ENCODE measurements at places on chromosomes 5 and 9.

- no peak for DNase-seq
Observed at GRCh38 chr5:34022121-34022705, 14.4 kb upstream of the AMACR start.

DNA sequence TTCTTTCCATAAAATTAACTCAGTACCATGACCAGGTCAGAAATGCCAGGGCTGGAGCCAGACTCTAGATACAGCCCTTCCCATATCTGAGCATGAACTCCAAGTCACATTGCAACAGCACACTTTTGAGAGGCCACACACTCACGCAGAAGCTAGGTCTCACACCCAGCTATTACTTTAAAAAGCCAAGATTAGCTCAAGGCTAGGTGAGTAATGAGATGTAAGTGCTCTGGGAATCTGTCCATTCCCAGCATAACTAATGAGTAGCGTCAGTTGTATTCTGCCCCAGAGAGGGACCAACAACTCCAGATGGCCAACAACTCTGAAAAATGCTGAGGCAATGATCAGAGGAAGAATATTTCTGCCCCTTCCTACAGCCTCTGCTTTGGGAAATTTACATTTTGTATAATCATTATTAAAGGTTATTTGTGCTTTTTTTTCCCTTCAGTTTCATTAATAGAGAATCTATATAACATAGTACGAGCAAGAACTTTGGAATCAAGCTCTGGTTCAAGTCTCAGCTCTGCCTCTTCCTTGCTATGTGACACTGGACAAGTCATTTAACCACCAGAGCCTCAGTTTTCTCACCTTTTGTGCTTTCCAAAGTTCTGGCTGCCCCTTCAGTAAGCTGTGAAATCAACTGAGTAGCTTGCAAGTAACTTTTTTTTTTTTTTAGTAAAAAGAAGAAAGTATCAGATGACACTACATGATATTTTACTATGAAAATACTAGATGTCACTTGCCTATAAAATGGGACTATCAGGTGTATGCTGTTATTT lies 118.3 kb downstream of the NR6A1 start:
- peak; percentile 71 for DNase-seq

GRCh38 chr5:36870399-36871040 lies 6.0 kb upstream of the NIPBL start:
- DNase-seq: no peak

GRCh38 chr5:130102960-130103359 lies 198.7 kb downstream of the CHSY3 start:
- DNase-seq: no peak

DNA sequence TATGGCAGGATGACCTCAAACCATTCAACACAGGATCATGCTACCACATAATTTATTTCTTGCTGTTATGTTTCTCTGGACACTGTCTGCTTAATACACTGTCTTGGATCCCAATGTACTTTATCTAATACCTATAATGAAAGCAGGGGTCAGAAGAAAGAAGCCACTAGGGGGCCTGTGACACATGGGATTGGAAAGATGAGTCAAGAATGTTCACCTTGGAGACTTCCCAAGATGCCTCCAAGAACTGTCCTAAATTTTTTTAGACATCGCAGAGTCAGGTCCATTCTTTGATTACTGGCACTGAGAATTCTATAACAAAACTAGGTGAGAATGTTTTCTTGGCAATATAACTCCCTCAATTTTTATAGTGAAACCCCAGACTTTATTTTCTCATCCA lies 305.8 kb upstream of the SMARCA2 start:
- no peak for DNase-seq

GRCh38 chr5:143432658-143433239 lies 29.3 kb upstream of the NR3C1 start:
- no peak for DNase-seq

DNA sequence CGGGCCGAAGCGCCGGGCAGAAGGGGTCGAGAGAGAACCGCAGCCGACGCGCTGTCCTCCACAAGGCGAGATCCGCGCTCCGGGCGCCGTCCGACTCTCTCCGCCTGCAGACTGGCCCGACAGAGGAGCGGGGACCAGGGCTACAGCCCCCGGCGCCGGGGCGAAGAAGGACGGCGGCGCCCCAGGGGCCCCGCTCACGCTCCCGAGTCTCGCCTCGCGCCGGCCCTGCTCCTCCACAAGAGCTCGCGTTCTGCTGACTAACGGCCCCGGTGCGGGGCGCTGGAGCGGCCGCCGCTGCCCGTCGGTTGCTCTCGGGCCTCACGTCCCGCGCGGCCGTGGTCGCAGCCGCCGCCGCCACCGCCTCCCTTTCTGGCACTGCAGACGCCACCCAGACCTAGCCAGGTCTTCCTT lies 338 bp downstream of the ABHD17B start:
- DNase-seq: no peak

- no peak for DNase-seq
Observed at GRCh38 chr5:51394609-51395008, 11.4 kb downstream of the ISL1 start.

GRCh38 chr9:128787659-128788058 lies 606 bp downstream of the TBC1D13 start:
- no peak for DNase-seq

DNA sequence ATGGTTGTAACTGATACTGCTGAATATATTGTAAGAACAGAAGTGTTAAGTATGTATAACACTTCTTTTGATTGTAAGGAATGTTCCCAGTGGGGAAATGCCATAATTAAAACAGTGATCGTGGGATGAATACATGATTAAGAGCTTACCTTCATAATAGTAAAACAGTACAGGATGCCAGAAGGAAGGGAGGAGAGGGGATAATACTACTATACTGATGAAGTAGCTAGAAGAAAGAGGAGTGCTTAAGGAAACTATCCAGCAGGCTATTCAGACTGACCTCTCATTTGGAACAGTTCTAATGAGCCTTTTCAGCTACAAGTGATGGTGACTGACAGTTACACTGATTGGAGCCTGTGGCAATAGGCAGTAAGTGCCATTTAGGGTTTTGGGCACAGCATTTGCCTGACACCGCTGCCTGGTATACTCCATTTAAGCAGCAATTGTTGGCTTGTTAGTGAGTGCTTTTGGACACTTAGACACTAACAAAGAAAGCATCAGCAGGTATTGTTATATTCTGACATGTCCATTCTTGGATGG lies 33.8 kb upstream of the KDM4C start:
- DNase-seq: no peak

DNA sequence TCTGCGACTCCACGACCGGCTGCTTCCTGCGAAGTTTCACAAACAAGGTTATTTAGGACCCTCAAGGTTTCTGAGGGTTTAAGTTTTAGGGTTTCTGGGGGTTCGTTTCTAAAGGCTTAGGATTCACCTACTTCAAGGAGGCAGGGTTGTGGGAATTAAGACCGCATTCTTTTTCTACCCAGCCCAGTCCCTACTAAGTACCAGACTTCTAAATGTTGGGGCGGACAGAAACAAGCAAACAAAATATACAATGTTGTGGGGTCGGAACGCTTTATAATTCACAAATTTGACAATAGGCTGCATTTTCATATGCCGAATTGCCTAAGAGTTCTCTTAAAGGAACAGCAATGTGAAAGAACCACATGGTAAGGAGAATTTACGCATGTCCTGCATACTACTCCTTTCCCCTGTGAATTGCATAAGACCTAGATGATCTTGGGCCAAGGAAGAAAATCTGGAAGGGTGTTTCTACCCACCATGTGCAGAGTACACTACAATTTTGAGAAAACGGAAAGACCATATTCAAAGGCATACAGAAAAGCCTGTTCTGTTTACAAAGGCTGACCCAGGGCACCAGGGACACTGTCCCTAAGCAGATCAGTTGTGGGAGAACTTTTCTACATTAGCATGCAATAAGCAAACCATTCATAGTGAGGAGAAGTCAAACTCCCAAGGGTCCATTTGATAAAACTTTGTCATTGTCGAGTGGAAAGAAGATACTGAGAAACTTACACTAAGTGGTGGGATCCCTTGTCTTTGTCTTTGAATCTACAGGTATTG lies 457.3 kb downstream of the RAB3C start:
- no peak for DNase-seq
